PC-9 (cell line): ENCODE measurements at places on chromosomes 11 and 22. TPM values are rescaled to one million over a fixed set of nuclear protein-coding genes. Genes with fewer than 3 reads are reported as not detected.

WBP2NL gene
- 7.1 and 12.2 TPM in 2 replicates for total RNA-seq

GRCh38 chr11:99351624-99352023 lies 330.9 kb downstream of the CNTN5 start:
- no peaks in the 10 kb centered on the region for H3K36me3 ChIP-seq
- no peak for DNase-seq
- no peak overlapping the region for H3K4me3 ChIP-seq
- no peak overlapping the region for H3K27ac ChIP-seq
- H3K27me3 ChIP-seq, result no peaks in the 10 kb centered on the region

GRCh38 chr11:46889689-46890475 lies 28.5 kb downstream of the LRP4 start:
- peak; percentile 53 for DNase-seq
- no peaks in the 10 kb centered on the region for H3K27me3 ChIP-seq
- no peaks in the 10 kb centered on the region for H3K36me3 ChIP-seq
- H3K27ac ChIP-seq, result no peak overlapping the region

DNA sequence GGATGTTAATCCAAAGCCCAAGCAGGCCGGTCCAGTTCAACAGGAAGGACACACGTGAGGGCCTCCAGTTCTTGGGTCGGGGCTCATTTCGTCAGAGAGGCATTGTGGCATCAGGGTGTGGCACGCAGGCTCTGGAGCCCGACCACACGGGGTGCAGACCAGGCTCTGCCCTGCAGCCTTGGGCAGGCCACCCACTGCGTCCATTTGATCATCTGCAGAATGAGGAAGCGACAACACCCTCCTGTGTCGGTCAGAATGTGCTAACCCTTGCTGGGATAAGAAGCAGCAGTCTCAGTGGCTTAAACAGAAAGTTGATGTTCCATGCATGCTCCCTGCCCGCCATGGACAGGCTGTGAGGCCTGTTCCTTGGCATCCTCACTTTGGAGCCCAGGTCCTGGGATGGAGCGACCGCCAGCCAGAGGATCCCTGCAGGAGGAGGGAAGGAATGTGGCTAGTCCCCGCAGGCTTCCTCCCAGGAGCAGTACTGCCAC lies 10.8 kb downstream of the RIBC2 start:
- DNase-seq, result peak; percentile 88
- H3K27me3 ChIP-seq, result no peaks in the 10 kb centered on the region
- peak overlapping the region; percentile 9; the same call in 1 of the 2 replicates for H3K4me3 ChIP-seq
- peak overlapping the region; percentile 53 for H3K27ac ChIP-seq

- no peaks in the 10 kb centered on the region for H3K4me1 ChIP-seq
- peaks cover 70% of the 10 kb centered on the region for H3K27me3 ChIP-seq
- no peak for DNase-seq
- no peak overlapping the region for H3K27ac ChIP-seq
- no peak overlapping the region for H3K4me3 ChIP-seq
- H3K36me3 ChIP-seq, result no peaks in the 10 kb centered on the region
These were observed 348.9 kb upstream of the B3GAT1 start for GRCh38 chr11:134760957-134761356.

- DNase-seq, result peak; percentile 74
- peaks cover 59% of the 10 kb centered on the region for H3K36me3 ChIP-seq
- H3K4me3 ChIP-seq, result peak overlapping the region; percentile 99
These were observed 3.4 kb downstream of the CCND1 start for GRCh38 chr11:69644071-69644961.

- no peaks in the 10 kb centered on the region for H3K27me3 ChIP-seq
- no peaks in the 10 kb centered on the region for H3K36me3 ChIP-seq
- no peak for DNase-seq
These were observed 30.9 kb downstream of the C11orf58 start for GRCh38 chr11:16769386-16769785.

DNA sequence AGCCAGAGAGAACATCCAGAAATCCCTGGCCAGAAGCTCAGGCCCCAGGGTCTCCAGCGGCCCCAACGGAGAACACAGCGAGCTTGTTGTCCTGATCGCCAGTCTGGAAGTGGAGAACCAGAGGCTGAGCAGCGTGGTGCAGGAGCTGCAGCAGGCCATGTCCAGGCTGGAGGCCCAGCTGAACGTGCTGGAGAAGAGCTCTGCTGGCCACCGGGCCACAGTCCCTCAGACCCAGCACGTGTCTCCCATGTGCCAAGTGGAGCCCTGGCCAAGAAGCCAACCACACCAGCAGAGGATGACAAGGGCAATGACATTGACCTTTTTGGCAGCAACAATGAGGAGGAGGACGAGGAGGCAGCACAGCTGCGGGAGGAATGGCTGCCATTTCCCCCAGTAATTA lies 20.6 kb upstream of the SCGB1D1 start:
- H3K4me1 ChIP-seq, result no peaks in the 10 kb centered on the region
- H3K4me3 ChIP-seq, result no peak overlapping the region
- peaks cover 99% of the 10 kb centered on the region for H3K27me3 ChIP-seq

NLRP14 gene
- not detected in 2 replicates for total RNA-seq

DNA sequence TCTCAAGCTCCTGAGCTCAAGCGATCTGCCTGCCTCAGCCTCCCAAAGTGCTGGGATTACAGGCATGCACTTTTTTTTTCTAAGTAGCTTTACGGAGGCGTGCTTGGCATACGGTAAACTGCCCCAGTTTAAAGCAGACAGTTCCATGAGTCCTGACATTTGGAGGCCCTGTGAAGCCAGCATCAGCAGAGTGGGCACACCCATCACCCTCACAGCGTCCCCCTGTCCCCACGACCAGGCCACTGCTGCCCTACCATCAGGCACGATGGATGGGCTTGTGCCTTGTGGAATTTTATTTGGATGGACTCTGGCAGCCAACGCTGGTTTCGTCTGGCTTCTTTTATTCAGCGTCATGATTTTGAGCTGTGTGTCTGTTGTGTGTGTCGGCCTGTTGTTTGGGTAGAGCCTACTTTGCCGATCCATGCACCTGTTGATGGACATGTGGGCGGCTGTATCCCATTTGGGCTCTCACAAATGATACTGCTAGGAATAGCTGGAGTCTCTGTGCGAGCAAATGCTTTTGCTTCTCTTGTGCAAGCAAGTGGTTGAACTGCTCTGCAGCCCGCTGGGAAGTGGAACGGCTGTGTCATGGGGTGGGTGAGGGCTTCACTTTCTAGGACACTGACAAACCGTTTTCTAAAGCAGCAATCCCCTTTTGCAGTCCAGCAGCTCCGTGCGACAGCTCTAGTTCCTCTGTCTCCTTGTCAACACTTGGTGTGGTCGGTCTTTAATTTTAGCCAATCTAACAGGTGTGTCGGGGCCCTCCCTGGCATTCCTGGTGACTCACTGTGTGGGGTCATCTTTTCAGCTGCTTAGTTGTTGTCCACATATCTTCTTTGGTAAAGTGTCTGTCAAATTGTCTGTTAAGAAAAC lies 23.8 kb downstream of the KCNQ1 start:
- H3K27ac ChIP-seq, result no peak overlapping the region
- peaks cover 6% of the 10 kb centered on the region; the same call in 1 of the 2 replicates for H3K27me3 ChIP-seq
- H3K36me3 ChIP-seq, result no peaks in the 10 kb centered on the region
- no peaks in the 10 kb centered on the region for H3K4me1 ChIP-seq

DNA sequence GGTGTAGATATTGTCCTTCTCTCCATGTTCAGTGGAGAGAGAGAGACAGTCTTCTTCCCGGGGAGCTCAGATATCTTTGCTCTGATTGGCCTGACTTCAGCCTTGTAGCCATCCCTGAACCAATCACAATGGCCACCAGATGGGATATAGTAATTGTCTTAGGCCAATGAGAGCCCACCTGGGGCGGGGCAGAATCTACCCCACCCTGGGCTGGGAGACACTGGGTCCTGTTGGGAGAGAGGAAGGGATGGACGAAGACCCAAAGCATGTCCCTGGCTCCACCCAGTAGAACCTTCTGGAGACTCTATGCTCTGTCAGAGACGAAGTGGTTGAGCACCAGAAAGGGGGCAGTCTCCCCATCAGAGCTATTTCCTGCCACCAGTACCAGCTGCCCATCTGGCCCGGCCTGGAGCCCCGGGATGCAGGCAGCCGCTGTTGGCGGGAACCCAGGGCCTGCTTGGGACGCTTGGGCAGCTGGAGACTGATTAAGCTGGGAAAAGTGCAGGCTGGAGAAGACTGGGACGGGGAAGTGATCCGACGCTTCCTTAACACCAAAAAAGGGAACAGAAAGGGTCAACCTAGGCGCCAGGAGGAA lies 31.6 kb upstream of the CBX7 start:
- H3K4me1 ChIP-seq, result no peaks in the 10 kb centered on the region
- no peak overlapping the region for H3K27ac ChIP-seq
- peak; percentile 48 for DNase-seq
- H3K4me3 ChIP-seq, result no peak overlapping the region
- H3K36me3 ChIP-seq, result no peaks in the 10 kb centered on the region

GRCh38 chr11:111922803-111923202 lies 4.1 kb downstream of the C11orf52 start:
- H3K4me3 ChIP-seq, result no peak overlapping the region
- DNase-seq, result no peak
- H3K36me3 ChIP-seq, result no peaks in the 10 kb centered on the region
- H3K4me1 ChIP-seq, result peaks cover 49% of the 10 kb centered on the region
- peak overlapping the region; percentile 30 for H3K27ac ChIP-seq

DNA sequence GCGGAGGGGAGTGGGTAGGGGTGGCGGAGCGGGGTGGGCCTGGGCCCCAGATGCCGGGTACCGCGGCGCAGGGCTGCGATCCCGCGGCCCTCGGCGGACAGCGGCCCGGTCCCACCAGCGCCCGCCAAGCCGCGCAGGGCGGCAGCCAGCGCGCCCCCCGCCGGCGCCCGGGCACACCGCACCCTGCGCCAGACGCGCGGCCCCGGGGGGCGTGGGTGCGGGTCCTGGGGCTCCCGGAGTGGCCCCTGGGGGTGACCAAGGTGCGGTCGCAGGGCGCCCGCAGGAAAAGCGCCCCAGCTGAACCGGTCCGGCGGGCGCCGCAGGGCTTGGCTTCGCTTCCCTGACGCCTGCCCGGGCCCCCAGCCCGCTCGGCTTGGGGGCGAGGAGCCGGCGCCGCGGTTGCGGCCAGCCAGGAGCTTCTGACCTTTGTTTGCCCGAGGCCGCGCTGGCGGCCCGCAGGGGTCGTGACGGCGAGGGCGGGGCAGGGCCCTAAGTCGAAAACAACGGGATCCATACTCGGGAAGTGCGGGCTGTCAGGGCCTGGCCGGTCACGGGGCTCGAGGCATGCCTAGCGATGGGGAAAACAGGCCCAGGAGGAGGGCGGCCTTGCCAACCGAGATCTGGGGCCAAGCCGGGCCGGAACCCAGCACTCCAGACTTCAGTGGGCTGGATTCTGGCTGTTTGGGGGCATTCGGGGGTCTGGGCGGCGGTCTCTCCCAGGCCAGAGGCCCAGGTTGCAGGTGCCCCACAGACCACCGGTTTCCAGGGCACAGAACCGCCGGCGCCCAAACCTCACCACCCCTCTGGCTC lies 581 bp upstream of the AP5B1 start:
- no peak overlapping the region for H3K27ac ChIP-seq
- 0 out of 2 replicates have a peak, but pooled peaks cover 3% of the 10 kb centered on the region for H3K36me3 ChIP-seq
- H3K4me3 ChIP-seq, result peak overlapping the region; percentile 58; the same call in 1 of the 2 replicates
- H3K4me1 ChIP-seq, result peaks cover 21% of the 10 kb centered on the region

CASP5 gene
- not detected in 2 replicates for total RNA-seq

- H3K27ac ChIP-seq, result 0 out of 2 replicates have a peak overlapping the region, but pooled peaks have one; percentile 14
- H3K27me3 ChIP-seq, result no peaks in the 10 kb centered on the region
- H3K4me3 ChIP-seq, result no peak overlapping the region
- no peak for DNase-seq
These were observed 6.8 kb downstream of the EED start for GRCh38 chr11:86251345-86251744.

DNA sequence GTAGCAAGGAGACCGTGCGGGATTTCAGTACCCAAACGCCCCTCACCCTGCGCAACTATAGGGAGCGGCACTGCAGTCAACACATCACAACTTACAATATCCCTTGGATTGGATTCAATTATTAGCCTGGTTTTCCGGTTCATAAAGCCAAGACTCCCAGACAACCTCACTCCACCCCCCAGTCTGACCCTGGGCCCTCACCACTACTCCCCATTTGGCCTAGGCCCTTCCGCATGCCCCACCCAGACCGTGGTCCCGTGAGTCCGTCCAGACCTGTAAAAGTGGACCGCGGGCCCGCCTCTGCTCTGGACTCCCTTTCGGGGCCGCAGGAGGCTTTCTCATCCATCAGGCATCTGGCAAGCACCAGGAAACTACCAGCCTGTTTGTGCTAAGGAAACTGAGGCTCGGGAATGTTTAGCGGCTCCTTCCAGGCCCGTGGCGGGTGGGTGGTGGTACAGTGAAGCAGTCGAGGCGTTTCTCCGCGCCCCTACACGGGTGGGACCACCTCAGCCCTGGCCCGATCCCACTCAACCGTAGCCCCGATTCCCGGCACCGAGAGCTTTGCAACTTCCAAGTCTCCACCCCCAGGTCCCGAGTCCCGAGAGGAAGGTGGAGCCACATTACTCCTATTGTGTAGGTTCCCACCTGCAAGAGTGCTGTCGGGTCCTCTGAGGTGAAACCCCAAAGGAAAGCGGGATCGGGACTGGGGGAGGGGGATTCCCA lies 679 bp upstream of the DPP3 start:
- DNase-seq, result no peak
- no peaks in the 10 kb centered on the region for H3K27me3 ChIP-seq
- 0 out of 2 replicates have a peak, but pooled peaks cover 7% of the 10 kb centered on the region for H3K36me3 ChIP-seq
- peak overlapping the region; percentile 61 for H3K4me3 ChIP-seq
- peak overlapping the region; percentile 59 for H3K27ac ChIP-seq

- H3K27me3 ChIP-seq, result no peaks in the 10 kb centered on the region
- H3K4me3 ChIP-seq, result no peak overlapping the region
- H3K36me3 ChIP-seq, result peaks cover 78% of the 10 kb centered on the region
- DNase-seq, result no peak
- peak overlapping the region; percentile 11; the same call in 1 of the 2 replicates for H3K27ac ChIP-seq
These were observed 6.4 kb downstream of the CCND1 start for GRCh38 chr11:69647390-69647748.

TRPM5 gene
- not detected in 2 replicates for total RNA-seq

DNA sequence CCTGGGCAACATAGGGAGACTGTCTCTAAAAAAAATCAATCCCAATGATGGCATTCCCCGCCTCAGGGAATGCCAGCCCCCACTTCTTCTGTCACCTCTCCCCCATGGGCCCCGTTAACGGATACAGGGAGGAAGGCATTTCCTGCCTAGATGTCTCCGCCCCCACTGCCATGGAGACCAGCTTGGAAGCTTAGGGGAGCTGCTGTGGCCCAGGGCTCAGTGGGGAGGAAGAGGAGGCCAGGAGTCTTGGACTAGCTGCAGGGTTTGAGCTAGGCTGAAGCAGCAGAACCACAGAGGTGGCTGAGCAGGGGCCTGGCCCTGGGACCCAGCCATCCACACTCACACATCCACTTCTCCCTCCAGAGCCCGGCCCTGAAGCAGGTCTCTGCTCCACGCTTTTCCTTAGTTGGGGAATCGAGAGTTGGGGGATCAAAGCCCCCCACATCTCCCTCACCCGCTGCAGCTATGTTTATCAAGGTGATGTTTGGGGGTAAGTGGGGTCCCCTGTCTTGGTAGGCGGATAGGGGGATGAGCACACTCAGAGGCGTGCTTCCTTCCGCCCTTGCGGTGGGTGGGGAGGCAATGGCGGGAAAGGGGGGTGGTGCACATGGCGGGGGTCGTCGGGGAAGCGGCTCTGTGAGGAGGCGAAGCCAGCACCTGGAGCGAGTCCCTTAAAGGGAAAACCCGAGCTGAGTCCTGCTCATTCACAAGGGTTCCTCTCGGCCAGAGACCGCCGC lies at the start of gene C22orf15:
Gene C22orf15, plus strand, starts transcription at position 149 of the 737 bp plus-strand sequence. Its CDS starts 317 bp downstream, at position 466.
- no peak within 1 kb of the TSS for H3K4me3 ChIP-seq
- peaks cover 4% of the 10 kb centered on the region; the same call in 1 of the 2 replicates for H3K36me3 ChIP-seq
- no peaks in the 10 kb centered on the region for H3K27me3 ChIP-seq

OR5P2 gene
- 1.3 and 2.5 TPM in 2 replicates for total RNA-seq

UEVLD gene
- 20.2 and 31.6 TPM in 2 replicates for total RNA-seq

GRCh38 chr11:62611705-62612365 lies 740 bp downstream of the EML3 start:
- H3K4me1 ChIP-seq, result peaks cover 35% of the 10 kb centered on the region
- H3K27ac ChIP-seq, result peak overlapping the region; percentile 66
- DNase-seq, result no peak
- H3K4me3 ChIP-seq, result peak overlapping the region; percentile 85
